ENCODE measurements at places on chromosomes 7 and 10.

DNA sequence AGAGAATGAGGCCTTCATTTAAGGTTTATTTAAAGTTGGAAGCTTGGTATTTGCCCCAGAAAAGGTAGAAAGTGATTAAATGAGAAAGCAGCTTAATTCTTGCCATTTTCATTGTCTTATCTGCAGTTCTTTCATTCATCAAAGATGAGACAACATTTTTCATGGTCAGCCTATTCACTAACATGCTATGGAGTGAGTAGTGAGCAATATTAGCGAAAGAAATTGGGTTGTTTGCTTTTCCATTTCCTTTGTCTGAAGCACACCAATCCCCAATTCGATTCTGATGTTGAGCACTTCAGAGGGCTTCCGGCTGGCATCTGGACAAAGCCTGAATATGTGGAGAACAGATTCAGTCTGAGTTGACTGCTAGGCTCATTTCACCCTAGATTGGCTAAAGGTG is 317.2 kb downstream of the BBS9 start:
- DNase-seq: no peak

GRCh38 chr10:3126741-3127346 is 45.7 kb downstream of the PITRM1 start:
- DNase-seq: no peak

DNA sequence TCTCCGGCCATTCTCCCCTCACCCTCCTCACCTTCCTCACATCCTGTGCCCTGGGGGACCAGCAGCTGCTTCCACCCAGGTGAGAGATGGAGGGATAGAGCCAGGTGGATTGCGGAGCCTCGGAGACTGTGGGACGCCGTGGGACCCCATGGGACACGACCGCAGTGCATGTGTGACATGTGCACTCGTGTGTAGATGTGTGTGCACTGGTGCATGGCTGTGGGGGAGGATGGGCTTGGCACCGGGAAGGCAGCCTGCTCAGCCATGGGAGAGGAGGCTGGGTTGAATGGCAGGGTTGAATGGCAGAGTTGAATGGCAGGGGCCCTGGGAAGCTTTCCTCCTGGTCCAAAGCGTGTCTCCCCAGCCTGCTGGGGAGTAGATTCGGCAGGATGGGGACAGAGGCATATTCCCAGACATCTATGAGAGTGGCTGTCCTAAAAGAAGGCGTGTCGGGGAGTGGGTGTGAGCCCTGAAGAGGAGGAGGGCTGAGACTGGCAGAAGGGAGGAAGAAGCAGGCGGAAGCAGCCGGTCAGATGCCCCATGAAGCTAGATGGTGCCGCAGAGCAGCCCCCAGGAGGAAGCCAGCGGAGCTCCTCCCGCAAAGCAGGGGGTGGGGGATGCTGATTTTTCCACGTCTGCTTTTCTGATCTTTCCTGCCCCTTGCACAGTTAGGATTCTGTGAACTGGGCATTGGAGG is 815 bp downstream of the GIMAP8 start:
- peak; percentile 51 for DNase-seq

DNA sequence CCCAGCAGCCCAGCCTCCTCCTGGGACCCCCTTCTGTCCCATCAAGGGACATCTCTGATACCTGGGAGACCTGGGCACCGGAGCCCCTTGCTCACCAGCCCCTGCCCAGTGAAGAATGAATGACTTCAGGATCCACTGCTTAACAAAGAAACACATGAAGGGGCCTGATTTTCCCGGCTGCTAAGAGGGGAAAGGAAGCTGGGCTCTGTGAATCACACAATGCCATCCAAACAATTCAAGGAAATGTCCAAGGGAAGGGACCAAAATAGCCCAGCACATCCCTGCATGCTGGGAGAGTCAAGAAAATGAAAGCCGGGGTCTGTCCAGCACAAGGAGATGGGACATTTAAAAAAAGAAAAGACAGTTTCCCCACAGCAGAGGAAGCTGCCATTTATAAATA is 128.7 kb upstream of the JCAD start:
- no peak for DNase-seq

DNA sequence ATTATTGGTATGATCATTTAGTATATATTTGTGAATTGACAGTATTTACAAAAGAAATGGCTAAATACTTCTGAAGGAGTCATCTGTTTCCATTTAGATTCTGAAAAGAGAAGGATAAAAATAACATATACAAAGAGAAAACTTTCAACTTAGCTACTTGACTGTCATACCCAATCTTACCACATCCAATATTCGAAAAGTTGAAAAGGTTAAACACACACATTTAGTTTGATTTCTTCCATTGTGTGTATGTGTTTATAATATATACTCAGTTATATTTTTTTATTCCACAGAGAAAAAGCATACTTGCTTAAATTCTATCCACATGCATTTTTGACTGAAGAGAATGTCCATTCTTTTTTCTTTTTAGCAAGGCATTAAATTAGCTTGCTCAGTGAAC is 470.7 kb downstream of the TFEC start:
- DNase-seq: no peak
